DMS153 (cell line): ENCODE measurements at places on chromosomes 11 and 22.

DNA sequence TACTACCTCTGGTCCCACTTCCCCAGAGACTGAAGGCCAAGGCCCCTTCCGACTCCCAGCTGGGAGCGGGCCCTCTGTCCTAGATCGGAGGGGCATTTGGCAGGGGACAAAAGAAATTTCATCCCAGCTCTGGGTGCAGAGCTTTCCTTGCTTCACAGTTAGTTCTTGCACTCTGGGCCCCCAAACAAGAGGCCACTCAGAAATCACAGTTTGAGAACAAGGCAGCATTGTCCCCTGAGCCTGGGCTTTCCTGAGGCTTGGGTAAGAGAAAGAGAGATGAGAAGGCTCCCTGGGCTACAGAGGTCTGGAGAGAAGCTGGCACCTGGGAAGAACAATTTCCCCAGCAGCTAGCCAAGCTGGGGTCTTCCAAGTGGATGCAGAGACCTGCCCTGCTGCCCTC lies 71.8 kb upstream of the NCAM1 start:
- DNase-seq, result no peak

GRCh38 chr11:120543521-120544215 lies 32.1 kb downstream of the GRIK4 start:
- no peak for DNase-seq

GRCh38 chr22:42820045-42820763 lies 36.9 kb downstream of the ARFGAP3 start:
- DNase-seq, result peak; percentile 19

- DNase-seq, result no peak
These were observed 13.2 kb downstream of the PPFIBP2 start for GRCh38 chr11:7527029-7527428.

DNA sequence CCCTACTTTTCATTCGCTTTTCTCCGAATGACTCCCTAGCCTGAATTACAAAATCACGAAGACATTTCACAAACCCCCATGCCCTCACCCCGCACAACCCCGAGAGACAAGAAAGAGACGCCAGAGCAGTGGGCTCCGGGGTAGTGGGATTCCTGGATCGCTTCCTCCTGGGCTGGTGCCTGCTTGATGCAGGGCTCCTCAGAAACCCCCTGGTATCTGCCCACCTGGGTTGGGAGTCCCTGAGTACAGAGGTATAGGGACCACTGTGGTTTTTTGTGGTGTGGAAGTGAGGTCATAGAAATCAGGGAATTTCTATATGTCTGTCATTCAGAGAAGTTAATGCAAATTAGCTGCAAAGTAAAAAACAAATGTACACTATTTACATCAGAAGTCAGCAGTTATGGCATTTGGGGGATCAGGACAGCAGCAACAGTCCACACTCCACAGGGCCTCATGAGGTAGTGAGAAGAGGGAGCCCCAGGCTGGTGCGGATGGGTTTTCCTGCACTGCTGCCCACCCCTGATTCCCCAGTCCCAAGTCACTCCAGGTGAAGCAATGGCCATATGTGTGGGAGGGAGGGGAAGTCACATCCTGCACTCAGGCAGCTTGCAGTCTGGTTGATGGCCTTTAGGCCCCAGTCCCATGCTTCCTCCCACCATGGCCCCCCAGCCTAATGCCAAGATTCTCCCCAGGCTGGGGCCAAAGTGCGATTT lies 39.6 kb downstream of the BUD13 start:
- DNase-seq, result no peak

GRCh38 chr11:80586464-80586863 lies 1145.6 kb upstream of the TENM4 start:
- no peak for DNase-seq

DNA sequence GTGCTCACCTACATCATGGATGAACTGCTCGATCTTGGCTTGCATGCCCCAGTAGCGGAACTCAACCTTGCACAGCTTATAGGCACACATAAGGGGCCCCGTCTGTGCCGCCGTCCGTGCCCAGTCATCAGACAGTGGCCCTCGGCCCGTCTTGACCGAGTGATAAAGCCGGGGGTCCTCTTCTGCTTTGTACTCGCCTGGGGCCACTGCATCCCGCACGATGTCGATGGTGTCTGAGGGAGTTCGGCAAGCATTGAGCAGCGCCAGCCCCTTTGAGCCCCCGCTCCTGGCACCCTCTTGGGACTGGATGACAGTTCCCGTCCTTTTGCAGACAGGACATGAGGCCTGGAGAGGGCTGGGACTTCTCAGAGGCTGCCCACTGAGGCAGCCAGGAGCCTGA lies 3.3 kb downstream of the PITPNM1 start:
- no peak for DNase-seq

DNA sequence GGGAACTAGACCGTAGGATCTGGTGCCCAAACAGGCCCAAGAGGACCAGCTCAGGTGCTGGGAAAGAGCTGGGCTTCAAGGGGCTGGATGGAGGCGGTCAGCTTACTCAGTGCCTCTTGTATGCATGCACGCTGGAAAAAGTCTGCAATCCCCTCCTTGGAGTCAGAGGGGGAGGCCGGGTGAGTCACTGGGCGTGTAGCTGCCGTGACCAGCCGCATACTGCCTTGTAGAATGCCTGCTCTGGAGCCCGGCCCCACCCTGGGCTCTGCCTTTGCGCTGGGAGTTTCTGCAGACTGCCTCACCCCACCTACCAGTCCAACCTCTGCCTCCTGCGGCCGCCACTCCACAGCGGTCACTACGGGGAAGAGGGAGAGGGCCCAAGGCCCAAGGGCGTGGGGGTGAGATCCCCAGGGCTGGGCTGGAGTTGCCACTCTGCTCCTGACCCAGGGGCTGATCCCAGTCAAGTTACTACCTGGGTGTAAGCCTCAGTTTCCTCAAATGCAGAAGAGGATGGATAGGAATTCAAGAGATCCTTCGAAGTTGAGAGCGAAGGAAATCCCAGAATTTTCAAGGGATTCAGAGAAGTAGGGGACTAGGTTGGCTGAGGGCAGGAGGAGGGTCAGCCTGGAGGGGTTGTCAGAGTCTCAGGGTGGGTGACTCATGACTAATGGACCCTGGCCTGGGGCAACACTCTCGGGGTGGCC lies 4.2 kb downstream of the MRGPRF start:
- no peak for DNase-seq

DNA sequence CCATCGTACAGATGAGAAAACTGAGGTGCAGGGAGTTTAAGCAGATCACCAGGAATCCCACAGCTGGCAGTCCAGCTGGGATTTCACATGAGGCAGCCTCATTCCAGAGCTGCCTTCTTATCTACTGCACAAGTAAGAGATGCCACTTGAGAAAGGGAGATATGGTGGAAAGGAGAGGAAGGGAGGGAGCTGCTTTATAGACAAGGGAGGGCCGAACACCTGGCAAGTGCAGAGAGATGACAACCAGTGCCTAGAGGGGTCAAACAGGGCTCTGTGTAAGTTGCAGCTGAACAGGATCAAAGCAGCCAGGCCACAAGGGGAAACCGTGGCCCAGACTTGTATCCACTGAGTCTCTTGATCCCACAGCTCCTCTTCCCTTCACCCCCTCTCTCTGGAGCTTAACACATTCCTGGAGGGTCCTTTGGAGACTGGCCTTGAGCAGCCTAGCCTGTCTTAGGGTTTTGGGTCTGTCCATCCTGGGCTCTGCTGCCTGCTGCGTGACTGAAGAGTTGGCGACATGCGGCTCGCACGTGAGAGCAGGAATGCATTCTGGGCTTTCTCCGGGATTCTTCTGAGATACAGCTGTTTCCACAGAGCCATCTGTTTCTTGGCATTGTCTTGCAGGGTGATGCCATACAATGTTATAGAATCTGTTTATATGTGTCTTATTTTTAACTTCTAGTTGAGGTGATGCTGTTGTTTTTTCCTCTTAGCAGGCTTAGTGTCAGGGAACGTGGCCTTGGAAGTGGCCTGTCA lies 268.5 kb upstream of the SYN3 start:
- DNase-seq, result no peak

DNA sequence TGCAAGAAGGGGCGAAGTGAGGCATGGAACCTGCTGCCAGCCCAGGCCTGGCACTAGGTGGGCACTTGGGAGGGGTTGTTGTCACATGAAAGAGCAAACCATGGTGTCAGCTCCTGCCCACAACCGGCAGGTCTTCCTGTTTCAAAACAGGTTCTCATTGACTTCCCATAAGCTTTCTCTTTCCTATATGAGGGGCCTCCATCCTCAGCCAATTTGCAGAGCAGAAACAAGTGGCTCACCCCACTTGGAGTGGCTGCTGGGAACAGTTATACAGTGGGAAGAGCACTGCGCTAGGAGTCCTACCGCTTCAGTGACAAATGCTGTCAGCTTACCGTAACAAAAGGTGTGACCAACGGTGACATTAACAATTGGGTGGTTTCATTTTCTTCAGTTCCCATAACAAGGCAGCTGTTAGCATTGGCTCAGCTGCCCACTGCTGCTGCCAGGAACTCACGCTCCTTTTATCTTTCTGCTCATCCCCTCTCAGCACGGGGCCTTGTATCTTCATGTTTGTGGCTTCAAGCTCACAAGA lies 10.2 kb upstream of the SSTR3 start:
- no peak for DNase-seq

GRCh38 chr11:128830290-128831173 lies 36.6 kb downstream of the KCNJ1 start:
- DNase-seq, result no peak

DNA sequence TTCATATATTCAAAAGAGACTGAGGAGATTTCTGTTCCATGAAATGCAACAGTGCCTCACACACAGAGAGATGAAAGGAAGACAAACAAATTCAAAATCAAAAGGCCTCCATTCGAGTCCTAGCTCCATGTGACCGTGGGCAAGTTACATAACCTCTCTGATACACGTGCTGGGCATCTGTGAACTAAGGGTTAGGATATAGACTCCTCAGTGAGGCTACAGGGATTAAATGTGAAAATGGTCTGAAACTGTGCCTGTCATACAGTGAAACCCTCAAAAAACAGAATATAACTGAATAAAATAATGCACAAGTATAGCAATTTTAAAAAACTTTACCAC lies 111.8 kb upstream of the MTMR2 start:
- DNase-seq, result no peak

GRCh38 chr22:27993774-27994350 lies 74.8 kb upstream of the PITPNB start:
- no peak for DNase-seq

- no peak for DNase-seq
These were observed 961.5 kb downstream of the FAM181B start for GRCh38 chr11:81772166-81772565.

- DNase-seq, result no peak
These were observed 9.7 kb upstream of the MS4A2 start for GRCh38 chr11:60078745-60079144.

DNA sequence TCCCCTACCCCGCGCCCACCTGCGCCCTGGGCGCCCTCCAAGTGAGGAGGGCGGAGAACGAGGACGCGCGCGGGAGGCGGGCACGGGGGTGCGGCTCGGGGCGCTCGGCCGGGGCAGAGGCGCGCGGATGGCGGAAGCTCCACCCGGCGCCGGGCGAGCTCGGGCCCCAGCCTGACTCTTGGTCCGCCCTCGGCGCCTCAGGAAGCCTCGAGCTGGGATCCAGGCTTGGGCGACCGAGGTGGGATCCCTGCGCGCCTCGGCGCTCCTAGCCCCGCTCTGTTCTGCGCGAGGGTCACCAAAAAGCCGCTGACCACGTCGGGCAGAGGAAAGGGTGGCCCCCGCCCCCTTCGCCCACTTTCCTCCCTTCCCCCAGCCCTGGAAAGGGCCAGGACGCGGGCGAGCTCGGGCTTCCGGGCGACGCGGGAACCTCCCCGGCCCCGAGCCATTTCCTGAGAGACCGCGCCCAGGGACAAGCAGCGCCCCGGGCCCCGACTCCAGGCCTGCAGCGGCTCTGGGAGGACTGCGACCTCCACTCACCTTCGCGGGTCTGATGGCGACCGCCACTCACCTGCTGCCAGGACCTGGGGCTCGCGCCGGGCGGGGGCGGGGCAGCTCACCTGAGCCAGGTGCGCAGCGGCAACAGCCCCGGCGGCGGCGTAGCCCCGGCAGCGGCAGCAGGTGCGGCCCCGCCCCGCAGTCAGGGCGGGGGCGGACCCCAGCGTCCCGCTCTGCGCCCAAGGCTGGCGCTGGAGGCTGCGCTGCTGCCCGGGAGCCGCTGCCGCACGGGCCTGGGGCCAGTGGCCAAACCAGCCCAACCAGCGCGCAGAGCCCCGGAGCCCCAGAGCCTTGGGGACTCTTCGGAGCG lies 2.2 kb upstream of the SIGIRR start:
- DNase-seq, result peak; percentile 45

- DNase-seq, result no peak
These were observed 136.6 kb upstream of the NAV2 start for GRCh38 chr11:19576054-19576453.

GRCh38 chr11:69852056-69852455 lies 32.8 kb upstream of the FGF3 start:
- no peak for DNase-seq

DNA sequence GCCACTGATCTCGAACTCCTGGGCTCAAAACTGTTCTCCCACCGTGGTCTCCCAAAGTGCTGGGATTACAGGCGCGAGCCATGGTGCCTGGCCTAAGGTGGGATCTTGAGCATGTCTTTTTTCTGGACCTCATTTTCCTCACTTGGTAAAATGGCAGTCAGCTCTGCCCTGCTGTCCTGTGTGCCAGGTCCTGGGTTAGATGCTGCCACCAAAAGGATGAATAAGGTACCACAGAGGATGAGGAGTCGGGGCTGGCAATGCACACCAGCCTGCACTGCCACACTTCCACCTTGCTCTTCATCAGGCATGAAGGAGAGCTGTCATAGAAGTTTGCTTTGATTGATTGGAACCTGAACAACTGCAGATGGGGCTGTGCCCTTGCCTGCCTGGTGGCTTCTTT lies 32.3 kb downstream of the ACO2 start:
- DNase-seq, result no peak
